MG63 (cell line): ENCODE measurements at places on chromosomes 16 and 17. TPM values are rescaled to one million over a fixed set of nuclear protein-coding genes. Genes with fewer than 3 reads are reported as not detected.

DNA sequence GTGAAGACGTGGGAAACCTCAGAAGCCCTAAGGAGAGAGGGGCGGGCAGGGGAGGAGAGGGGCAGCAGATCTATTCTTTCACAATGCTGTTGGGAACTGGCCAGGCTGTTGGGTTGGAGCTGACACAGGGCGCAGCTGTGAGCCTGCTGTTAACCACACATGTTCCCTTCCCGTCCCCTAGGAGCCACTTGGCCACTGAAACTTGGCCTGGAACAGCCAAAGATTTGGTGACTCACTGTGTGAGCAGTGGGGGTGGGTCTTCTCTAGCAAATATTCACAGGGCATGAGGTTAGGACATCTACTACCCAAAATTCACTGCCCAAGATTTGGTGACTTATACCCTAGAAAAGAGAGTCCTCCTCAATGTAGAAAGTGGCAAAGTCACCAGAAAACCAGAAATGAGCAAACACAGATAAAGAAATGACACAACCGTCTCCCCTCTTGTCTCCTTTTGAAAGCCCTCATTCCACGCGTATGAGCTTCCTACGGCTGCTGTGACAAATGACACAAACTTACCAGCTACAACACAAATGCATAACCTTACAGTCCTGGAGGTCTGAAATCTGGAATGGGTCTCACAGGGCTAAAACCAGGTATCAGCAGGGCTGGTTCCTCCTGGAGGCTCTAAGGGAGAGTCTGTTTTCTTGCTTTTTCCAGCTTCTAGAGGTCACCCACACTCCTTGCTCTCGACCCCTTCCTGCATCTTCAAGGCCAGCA is 6.3 kb downstream of the TBC1D16 start:
- peak; percentile 82 for DNase-seq

DNA sequence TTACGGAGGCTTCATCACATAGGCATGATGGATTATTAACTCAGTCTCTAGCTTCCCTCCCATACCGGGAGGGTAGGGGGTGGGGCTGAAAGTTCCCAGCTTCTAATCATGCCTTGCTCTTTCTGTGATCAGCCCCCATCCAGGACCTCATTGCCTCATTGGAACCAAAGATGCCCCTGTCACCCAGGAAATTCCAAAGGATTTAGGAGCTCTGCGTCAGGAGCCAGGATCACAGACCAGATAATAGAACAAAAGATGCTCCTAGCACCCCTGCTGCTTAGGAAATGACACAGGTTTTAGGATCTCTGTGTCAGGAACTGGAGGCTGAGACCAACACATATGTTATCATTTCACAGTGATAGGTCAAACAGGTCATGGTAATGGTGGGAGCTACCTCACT is 9.7 kb downstream of the USB1 start:
- no peak for DNase-seq

DNA sequence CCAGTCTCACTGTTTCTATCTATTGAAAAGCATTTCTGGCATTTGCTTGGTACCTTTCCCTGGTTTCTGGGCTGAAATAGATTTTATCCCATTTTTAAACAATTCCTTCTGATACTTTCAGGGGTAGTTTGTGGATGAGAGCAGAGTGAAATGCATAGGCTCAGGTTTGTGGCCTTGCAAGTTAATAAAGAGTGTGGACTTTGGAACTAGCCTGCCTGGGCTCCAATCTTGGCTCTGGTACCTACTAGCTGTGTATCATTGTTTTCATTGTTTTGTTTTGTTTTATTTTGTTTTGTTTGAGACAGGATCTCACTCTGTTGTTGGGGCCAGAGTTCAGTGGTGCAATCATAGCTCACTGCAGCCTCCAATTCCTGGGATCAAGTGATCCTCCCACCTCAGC is 175.5 kb downstream of the PRKCB start:
- DNase-seq: no peak

DNA sequence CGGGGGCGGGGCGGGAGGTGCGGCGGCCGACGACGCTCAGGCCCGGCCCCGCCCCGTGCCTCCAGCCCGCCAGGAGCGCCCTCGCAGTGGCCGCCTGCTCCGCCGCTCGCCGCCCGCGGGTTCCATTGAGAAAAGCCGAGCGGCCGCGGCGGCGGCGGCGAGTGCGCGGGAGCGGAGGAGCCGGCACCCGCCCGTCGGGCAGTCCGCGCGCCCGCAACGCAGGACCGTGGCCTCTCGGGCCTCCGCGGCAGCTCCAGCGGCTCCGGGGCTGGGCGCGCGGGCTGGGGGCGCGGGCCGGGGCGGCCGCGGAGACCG is at the start of gene ZFPM1:
Gene ZFPM1 (plus strand): TSS at position 64 of the 315 bp plus-strand sequence. CDS start 359 bp downstream, outside the sequence.
- DNase-seq: no peak

- no peak for DNase-seq
Measured at GRCh38 chr16:89561142-89561883, 831 bp downstream of the RPL13 start.

DNA sequence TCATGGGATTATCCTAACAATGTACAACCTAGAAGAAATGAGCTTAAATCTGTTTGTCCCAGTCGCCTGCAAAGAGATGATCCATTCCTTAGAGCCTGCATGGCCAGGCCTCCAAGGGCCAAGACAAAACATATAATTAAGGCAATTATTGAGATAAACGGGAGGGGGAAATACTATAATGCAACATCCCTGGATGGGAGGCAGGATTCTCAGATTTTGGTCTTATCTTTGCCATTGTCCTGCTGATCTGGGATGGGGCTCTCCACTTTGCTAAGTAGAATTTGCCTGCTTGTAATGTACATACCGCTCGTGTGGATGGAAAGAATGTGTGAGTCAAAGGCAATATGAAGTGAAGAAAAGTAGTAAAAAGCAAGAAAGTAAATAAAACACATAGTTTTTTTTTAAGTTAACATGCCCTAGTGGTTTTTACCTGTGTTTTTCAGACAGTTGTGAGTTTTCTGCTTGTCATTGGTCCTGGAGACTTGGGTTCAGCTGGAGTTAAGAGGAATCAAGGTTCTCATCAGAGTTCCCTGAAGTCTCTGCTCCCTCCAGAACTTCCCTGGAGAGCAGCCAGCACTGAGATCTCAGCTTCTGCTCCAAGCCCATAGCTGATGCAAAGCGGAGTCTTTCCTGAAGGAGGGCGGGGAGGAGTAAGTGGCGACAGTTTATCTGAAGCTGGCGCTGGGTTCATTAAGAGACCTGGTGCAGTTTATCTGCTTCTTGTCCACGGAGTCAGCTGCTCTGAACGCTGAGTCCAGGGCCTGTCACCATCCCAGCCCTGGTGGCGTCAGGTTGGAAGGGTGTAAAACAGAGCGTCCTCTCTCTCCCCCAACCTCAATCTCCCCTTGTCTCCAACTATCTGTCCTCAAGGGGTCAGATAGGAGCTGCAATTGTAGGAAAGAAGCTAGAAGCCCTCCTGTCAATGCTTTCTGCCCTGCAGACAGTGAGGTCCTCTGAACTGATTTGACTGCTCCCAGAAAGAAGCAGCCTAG is 30.1 kb downstream of the HOXB1 start:
- no peak for DNase-seq

- no peak for DNase-seq
Measured at GRCh38 chr17:41486809-41487530, 2.7 kb downstream of the KRT36 start.

Gene KCNAB3
- total RNA-seq: not detected in 2 replicates
